NCI-H1436 (cell line): ENCODE measurements at places on chromosomes 7 and 10.

GRCh38 chr7:50304129-50304910 is at the start of gene IKZF1:
Gene IKZF1, plus strand, starts transcription at chr7:50304716. Its CDS starts 14,346 bp downstream, at chr7:50319062.
- peak; percentile 21 for DNase-seq

DNA sequence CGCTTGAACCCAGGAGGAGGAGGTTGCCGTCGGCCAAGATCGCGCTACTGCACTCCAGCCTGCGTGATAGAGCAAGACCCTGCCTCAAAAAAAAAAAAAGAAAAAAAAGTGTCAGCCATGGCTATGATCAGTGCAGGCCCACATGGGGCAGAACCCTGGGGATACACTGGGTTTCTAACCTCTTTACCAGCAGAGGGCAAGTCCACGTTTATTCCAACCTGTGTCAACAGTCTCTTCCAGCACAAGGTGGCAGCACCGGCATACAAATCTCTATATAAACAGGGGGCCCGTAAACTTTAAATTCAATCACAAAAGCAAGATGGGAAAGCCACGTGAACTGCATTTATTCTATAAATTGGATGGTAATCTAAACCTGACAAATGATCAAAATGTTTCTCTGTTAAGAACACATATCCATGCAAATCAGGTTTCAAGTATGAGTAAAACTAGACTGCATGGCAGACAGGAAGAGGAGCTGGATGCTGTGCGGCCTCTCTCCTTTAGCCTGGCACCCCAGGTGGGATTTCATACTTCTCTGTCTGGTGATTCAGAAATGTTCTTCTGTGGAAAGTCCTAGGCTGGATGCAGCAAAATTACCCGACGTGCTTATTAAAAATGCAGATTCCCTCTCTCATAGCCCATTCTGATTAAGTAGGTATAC is 60.0 kb upstream of the STEAP1B start:
- DNase-seq = peak; percentile 65

- no peak for DNase-seq
Measured at GRCh38 chr10:97612386-97612785, 20.9 kb downstream of the MORN4 start.

DNA sequence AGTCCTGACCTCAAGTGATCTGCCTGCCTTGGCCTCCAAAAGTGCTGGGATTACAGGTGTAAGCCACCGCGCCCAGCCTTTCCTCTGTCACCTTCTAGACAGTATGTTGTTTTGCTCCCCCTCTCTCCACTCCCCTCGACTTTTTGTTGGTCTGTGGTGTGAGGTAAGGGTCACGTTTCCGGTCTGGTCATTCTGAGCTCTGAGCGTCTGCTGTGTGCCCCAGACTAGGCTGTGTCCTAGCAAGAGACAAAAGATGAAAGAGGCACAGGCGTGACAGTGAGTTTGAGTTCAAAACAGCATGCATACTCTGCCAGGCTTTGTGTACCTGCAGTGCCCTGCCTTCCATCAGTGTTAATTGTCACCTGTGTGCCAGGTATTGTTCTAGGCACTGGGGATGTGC is 87.4 kb upstream of the PPIF start:
- DNase-seq = no peak

DNA sequence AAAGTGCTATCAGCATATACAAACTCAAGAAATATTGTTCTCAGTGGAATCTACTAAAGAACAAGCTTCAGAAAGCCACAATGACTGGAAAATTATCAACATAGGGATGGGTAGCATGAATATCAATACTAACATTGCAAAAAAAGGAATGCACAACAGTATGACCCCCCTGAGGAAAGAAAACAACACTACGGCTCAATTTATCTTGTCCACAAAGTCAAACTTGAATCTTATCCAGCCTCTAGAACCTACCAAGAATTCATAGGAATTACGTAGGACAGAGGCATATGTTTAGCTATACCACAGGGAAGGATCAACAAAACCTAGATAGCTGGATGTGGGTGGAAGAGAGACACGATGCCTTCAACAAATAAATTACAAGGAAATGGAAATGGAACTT is 54.6 kb downstream of the AGMO start:
- DNase-seq = no peak

- no peak for DNase-seq
Measured at GRCh38 chr10:34480345-34480744, 334.8 kb downstream of the PARD3 start.

GRCh38 chr7:125201002-125201401 is 271.4 kb upstream of the POT1 start:
- DNase-seq = no peak

DNA sequence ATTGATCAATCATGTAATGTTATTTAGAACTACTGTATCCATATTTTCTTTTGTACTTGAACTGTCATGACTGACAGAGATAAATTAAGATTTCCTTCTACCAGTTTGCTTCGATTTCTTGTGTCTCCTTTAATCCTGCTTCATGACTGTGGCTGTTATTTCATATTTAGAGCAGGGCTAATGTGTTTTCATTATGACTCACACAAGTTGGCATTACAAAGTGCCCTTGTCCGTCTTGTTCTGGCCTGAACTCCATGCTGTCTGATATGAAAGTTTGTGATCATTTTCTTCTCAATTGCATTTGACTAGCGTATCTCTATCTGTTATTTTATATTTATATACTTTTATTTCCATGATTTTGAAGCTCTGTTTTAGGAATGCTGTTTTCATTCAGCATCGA is 344.1 kb upstream of the PRKCQ start:
- no peak for DNase-seq

DNA sequence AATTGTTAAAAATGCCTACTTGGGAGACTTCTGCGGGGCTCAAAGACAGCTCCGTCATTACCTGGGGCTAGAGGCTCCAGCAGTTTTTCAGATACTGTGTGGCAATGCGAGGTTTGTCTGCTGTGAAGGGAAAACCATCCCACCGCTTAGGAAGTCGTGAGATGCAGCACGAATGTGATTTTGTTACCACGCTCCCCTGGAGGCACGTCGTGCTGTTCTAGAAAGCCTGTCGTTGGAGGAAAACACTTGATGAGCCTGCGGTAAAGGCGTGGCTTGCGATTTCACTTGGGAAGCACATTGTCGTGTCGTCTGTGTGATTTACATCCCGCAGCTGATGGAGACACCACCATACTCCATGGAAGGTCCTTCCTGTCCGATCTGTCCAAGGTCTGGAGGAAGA is 39.3 kb downstream of the CAMK1D start:
- no peak for DNase-seq

- DNase-seq = no peak
Measured at GRCh38 chr7:140605337-140605736, 35.3 kb downstream of the DENND2A start.

DNA sequence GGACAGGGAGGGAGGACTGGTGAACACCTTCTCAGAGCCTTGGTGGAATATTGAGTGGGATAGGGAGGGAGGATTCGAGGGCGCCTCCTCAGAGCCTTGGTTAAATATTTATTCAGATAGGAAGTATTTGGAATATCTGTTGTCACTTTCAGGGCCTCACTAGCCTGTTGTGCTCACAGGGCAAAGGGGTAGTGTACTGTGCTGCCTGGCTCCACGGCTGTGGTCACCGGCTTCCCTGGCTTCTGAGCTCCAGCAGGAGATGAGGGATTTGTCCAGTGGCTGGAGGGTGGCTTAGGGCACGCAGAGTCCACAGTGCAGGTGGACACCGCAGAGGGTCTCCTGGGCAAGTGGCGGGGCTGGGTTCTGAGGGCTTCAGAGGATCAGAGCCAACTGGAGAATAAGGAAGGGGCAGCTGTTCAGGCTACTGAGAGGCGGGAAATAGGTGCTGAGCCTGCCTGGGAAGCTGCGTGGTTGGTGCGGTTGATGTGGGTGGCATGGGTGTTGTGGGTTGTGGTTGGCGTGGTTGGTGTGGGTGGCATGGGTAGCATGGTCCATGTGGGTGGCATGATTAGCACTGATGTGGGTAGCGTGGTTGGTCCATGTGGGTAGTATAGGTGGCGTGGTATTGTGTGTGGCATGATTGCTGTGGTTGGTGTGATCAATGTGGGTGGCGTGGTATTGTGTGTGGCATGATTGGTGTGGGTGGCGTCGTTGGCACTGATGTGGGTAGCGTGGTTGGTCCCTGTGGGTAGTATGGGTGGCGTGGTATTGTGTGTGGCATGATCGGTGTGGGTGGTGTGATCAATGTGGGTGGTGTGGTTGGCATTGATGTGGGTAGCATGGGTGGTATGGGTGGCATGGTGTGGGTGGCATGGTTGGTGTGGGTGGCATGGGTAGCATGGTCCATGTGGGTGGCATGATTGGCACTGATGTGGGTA is 16.7 kb downstream of the INPP5A start:
- DNase-seq = no peak

GRCh38 chr7:13990319-13990983 is 985 bp upstream of the ETV1 start:
- DNase-seq = peak; percentile 78

DNA sequence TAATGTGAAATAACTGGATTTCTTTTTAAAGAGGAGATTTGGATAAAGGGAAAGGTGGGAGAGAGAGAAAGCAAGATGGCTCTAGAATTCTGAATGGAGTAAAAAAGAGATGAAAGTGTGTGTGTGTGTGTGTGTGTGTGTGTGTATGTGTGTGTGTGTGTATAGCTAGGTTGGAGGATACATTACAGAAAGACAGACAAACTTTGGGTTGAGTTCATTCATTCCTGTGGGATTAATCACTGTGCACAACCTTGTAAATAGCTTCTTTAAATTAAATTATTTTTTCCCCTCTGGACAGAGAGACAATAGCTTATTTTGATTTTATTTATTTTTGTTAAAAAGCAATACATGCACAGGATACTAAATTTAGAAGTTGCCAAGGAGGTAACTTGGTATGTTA is 7.5 kb downstream of the ASB4 start:
- DNase-seq = no peak

DNA sequence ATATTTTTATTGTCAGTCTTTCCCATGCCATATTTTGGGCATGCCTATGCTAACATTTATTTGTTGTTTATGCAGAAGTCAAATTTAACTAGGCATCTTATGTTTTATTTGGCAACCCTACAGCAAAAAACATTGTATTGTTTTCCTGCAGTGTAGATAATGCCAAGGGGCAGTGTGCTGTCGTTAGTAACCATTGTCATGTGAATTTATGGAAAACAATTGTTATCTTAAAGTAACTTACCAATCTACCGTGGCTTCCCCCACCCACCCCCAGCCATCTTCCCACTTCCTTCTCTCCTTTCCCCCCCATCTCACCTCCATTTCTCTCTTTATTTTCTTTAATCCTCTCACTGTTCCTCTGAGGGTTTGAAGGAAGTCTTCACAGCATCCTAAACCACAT is 370.5 kb downstream of the ACTR3B start:
- no peak for DNase-seq

DNA sequence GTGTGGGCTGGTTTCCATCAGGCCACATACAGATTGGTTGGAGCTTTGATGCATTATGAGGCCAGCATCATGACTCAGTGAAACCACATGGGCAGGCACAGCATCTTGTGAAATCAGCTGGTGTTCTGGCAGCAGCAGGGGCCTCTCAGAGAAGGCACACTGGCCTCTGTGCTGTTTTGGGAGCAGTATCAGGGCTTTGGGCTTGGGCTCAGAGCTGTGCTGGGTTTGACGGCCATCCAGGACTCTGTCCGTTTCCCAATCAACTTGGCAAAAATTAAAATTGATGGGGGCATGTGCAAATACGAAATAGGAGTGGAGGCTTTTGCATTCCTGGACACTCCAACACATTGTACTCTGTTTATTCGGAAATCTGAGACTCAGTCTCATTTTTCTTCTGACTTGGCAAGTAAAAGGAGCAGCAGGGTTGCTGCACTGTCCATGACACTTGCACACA is 190.9 kb downstream of the BMPER start:
- no peak for DNase-seq

DNA sequence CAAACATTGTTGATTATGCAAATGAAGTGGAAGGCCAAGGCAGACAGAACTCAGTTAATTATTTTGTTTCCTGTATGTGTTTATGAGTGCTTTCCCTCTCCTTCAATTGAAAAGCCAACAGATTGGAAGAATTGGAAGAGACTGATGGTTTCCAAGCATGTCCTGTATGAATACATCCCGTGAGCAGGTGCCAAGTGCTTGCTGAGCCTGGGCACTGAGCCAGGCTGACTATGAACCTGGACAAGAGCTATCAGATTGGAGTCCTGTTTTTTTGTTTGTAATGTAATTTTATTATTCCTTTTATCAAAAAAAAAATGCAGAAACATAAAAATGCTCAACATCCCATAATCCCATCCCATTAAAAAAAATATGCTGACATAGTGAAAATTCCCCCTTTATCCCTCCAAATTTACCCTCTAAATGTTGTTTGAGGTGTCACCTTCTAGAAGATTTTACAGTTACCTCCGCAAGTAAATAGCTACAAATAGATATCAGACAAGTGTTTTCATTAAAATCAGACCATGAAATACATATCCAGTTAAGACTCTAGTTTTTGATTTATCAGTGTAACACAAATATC is 449.5 kb downstream of the GRID1 start:
- DNase-seq = peak; percentile 17

- DNase-seq = no peak
Measured at GRCh38 chr10:102313221-102313896, 68.0 kb downstream of the GBF1 start.

GRCh38 chr7:104529567-104529966 is 201.2 kb downstream of the LHFPL3 start:
- DNase-seq = no peak

DNA sequence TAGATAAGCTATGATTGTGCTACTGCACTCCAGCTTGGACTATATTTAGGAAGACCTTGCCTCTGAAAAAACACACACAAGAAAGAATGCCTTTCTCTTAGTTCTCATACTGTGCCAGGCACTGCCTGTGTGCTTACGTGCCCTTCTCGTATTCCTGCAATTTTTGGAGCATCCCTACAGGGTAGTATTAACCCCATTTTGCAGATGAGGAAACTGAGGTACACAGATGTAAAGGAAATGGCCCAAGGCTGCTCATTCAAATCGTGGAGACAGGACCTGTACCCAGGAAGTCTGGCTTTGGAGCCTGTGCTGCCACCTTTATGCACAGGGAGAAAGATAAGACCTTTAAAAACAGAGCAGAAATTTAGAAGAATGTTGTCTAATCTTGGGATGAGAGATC is 16.7 kb downstream of the AGAP3 start:
- DNase-seq = no peak

DNA sequence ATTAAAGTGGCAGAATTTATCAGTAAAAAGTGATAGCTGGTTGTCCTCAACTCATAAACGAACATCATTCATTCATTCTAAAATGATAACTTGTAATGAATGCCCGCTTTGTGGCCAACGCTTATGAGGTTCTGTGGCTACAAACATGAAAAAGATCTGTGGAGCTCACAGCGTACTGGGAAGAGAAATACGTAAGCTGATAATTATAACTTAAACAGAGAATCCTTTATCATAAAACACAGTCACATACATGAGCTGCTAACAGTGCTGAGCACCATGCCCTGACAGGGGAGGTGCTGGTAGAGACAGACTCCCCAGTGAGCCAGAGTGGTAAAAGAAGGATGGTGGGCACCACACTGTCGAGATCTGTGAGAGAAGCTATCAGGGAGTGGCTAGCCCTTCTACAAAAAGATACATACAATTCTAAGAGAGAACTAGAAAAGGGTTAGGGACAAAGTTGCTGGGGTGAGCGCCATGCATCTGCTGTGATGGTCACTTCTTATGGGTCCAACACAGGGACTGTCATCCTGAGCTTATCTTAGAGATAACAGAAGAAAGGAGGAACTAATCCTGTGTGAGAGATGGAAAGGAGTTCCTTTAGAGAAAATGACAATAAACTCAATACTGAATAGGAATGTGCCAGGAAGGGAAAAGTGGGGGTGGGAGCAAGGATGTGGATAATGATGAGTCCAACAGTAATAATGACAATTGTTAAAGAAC is 106.7 kb downstream of the USP6NL start:
- DNase-seq = no peak

GRCh38 chr10:70551466-70551865 is 51.1 kb downstream of the PRF1 start:
- DNase-seq = no peak

- no peak for DNase-seq
Measured at GRCh38 chr10:32269343-32270100, 77.4 kb downstream of the EPC1 start.
